Substantia nigra (tissue), 51 donors: ENCODE measurements at places on chromosomes 16 and 17.

GRCh38 chr16:30397056-30397455 is 1.8 kb downstream of the ZNF48 start:
- DNase-seq: no peak

GRCh38 chr16:61797961-61798507 is 238.2 kb downstream of the CDH8 start:
- DNase-seq: no peak

- no peak for DNase-seq
These were observed 9.4 kb downstream of the MPP3 start for GRCh38 chr17:43823350-43824084.

DNA sequence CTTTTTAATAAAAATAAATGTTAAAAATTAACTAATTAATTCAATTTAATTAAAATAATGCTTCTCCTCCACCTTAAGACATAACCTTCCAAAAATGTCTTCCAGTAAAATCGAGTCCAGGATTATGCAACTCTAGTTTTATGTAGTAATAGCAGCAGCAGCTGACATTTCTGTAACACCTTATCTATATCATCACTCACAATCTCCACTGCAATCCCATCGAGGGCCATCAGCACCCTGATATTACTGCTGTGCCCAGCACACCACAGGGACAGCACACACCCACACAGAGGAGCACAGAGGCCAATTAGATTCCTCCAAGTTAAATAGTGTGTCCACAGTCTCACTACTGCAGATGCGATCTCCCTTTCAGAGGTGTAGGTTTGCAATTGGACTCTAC is 2.9 kb downstream of the RPH3AL start:
- DNase-seq: no peak

GRCh38 chr16:11603331-11603750 is 16.6 kb upstream of the LITAF start:
- no peak for DNase-seq

DNA sequence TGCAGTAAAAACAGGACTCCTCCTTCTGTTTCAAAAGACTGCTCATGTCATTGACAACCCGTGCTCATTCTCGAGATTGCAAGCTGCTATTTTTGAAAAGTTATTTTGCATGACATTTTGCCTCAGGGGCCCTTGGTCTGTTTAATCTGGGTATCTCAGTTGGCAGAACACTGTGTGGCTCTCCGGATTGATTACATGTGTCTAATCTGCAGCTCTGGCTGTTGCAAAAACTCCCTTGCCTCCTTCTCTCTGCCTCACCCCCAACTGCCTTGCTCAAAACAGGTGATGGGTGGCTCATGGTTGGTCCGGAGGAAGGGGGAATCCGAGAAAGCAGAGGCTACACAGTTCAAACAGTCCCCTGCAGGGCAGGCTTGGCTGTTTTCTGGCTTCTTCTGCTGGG is 25.3 kb downstream of the GINS3 start:
- no peak for DNase-seq

DNA sequence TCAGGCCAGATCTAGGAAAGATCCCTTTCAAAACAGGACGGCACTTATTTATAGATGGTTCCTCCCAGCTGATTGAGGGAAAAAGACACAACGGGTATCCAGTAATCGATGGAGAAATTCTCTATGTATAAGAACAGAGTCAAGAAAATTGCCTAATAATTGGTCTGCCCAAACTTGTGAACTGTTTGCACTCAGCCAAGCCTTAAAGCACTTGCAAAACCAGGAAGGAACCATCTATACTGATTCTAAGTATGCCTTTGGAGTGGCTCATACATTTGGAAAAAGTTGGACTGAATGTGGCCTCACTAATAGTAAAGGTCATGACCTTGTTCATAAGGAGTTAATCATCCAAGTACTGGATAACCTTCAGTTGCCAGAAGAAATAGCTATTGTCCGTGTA is 5.9 kb downstream of the HPR start:
- DNase-seq: no peak

GRCh38 chr16:60271025-60271771 is 1537.1 kb upstream of the GOT2 start:
- DNase-seq: no peak

DNA sequence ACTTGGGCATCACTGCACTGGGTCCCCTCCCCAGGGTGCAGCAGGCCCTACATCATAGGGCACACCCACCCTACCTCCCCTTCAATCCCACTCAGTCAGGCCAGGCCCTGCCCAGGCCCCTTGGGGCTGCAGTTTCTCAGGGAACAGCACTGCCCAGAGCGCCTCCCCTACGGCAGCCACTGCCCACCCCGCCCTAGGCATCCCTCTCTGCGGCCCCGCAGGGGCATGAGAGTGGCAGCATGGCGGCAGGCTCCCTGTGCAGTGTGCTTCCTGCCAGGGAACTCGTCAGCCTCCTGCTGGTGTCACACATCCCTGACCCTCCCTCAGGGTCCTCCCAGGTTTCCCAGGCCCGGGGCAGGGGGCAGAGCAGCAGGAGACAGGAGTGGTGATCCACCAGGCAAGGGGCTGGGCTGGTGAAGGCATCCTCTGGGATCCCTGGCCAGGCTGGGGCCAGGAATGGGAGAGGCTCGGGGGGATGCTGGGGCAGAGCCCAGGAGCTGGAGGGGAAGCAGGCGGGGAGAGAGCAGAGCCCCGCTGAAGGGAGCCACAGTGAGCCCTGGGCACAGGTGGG is 16.2 kb upstream of the BAHCC1 start:
- no peak for DNase-seq

- DNase-seq: peak; percentile 99
These were observed at the start of gene CYLD for GRCh38 chr16:50741781-50742575. Gene CYLD, plus strand, starts transcription at chr16:50742086. Its CDS starts 7,613 bp downstream, at chr16:50749699.

DNA sequence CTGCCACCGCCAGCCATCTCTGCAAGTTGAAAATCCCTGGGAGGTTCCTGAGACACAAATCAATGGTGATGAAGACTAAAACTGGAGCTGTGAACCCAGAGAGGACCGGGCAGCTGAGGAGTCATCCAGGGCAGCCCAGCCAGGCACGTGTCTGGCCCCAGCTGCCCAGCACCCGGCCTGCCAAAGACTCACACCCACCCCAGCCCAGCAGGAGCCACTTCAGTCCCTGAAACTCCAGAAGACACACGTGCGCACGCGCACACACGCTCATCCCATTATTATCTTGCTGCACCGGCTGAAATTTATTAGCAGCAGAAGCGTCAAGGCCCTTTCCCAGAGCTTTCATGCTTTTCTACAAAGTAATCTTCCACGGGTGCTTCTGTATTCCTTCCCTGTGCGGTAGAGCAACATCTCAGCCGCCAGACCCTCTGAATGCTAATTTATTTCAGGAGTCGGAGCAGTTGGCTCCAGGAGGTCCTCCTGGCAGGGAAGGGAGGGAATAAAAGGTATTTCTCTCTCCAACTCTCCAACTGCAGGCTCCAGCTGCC is 59.8 kb upstream of the RBFOX3 start:
- DNase-seq: no peak

GRCh38 chr16:67111951-67112444 is 2.3 kb downstream of the PHAF1 start:
- no peak for DNase-seq

DNA sequence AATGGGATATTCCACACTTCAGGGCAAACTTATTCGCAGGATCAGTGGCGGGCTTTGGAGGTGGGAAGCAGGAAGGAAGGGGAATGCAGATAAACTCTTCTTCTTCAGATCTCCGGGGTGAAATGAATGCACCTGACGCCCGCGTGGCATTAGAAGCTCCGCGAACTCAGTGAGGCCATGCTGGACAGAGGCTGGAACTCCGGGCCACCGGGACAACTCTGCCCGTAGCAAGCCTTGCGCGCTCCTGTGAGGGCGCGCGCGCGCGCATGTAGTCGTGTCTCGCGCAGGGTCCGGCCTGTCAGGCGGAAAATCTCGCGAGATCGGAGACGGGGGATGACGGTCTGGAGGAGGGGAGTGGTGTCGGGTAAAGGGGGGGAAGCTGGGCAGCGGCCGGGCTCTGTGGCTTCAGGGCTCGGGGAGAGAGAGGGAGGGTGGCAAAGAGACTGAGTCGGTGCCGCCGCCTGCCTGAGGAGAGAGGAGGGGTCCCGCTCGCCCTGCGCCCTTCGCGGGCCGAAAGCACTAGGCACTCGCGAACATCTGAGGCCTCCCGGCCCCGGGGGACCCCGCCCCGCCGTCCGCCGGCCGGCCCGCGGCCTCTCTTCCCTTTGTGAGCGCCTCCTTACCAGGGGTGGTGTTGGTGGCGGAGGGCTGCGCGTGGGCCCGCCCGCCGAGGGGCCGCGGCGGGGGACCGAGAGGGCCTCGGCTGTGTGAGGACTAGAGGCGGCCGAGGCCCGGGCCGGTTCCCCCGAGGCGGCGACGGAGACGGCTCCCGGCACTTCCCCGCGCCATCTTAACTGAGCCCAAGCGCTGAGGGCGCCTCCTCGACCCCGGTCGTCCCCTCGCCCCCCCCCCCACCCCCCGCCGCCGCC is at the start of gene TAOK1:
Gene TAOK1 (plus strand): TSS at position 382 of the 869 bp plus-strand sequence. CDS start 61,186 bp downstream, outside the sequence.
- peak; percentile 98 for DNase-seq

GRCh38 chr16:65510241-65510640 is 388.4 kb upstream of the CDH11 start:
- no peak for DNase-seq

- no peak for DNase-seq
These were observed 4.8 kb upstream of the THUMPD1 start for GRCh38 chr16:20746461-20746860.

- DNase-seq: no peak
These were observed 12.3 kb upstream of the CDRT4 start for GRCh38 chr17:15479703-15480102.

DNA sequence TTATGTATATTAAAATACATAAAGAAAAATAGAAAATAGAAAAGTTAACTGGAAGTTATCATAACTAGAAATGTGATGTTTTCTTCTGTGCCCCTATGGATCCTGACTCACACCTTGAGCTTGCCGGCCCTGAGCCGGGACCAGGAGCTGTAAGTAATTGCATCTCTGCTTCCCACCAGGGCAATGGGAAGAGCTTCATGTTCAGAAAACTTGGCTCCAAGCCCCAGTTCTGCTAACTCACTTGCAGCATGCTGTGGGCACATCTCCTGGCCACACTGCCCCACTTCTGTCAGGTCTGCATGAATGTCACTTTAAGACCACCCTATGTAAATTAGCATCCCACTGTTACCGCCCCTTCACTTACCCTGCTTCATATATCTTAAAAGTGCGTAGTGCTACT is 37.2 kb downstream of the GNAO1 start:
- DNase-seq: no peak

DNA sequence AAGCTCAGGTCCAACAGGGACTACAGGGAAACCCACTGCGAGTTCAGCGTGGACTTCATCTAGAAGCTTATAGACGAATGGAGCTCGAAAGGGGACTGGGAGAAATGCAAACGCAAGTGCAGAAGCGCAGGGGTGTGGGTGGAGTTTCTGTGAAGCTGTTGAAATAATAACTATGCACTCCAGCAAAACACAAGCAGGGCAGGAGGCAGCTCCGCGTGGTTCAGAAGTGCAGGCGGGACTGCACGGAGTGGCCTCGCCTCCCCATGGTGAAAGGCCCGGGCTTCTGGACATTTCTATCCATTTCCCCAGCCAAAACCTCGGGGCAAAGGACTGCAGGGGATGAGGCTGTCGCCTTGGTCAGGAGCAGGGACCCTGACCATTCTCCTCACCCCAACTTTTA is 74.5 kb downstream of the ZNF423 start:
- DNase-seq: no peak

DNA sequence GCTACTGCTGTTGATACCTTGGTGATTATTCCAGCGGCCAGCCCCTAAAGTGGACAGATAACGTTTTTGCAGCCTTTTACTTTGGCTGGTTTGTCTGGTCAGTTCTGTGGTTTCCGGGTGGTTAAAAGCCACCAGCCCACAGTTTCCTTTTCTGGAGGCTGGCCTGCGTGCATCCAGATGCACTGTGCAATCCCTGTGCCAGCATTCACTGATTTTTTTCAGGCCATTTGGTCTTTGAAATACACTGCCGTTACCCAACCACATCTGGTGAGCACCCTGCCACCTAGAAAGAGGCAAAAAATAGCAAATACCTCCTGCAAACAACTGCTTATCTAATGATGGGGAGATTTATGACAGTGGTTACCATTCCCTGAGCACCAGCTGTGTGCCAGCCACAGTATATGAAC is 797 bp downstream of the NUDT7 start:
- DNase-seq: peak; percentile 10

DNA sequence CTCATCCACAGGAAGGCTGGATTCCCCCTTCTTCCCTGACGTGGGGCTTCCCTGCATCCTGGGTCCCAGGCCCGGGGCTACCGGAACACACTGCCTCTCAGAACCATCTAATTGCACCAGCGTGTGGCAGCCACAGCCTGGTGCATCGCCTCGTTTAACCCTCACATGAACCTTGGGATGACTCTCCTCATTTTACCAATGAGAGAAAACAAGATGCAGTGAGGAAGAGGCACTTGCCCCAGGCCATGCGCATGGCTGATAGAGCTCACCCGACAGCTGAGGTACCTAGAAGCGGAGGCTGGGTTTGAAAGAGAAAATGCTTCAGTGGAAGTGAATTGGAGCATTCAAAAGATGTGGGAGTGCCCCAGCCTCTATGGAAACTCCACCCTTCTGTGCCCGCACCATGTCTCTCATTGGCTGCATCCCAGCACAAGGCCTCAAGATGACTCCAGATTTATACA is 162.3 kb downstream of the KATNIP start:
- peak; percentile 60 for DNase-seq

- DNase-seq: no peak
These were observed 16.8 kb upstream of the EMP2 start for GRCh38 chr16:10597187-10597601.

- DNase-seq: no peak
These were observed 82.1 kb downstream of the GPR139 start for GRCh38 chr16:19991614-19992013.

DNA sequence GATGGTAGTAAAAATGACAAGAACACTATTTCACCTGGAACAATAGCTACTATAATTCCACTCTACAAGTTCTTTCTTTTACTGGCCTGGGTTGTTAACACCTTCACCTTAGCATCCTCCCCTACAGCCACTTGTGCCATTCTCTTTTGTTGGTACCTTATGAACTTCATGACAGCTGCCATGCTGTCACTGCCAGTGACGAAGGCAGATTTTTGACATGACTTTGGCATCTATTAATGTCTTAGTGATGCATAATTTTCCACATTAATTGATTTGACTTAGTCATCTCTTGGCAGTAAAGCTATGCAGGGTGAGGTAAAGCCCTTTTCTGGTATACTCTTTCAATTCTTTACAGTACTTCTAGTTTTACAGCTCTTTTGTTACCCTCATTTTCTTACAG is 207.9 kb downstream of the TANC2 start:
- DNase-seq: no peak

GRCh38 chr17:8480011-8480976 is 44.6 kb downstream of the NDEL1 start:
- DNase-seq: no peak
